ENCODE measurements at places on chromosomes 2 and 18. TPM values are rescaled to one million over a fixed set of nuclear protein-coding genes. Genes with fewer than 3 reads are reported as not detected.

The SERPINB3 gene
- not detected for polyA plus RNA-seq

The AMER3 gene
- polyA plus RNA-seq: not detected

The OBSL1 gene
- 138 TPM for polyA plus RNA-seq

DNA sequence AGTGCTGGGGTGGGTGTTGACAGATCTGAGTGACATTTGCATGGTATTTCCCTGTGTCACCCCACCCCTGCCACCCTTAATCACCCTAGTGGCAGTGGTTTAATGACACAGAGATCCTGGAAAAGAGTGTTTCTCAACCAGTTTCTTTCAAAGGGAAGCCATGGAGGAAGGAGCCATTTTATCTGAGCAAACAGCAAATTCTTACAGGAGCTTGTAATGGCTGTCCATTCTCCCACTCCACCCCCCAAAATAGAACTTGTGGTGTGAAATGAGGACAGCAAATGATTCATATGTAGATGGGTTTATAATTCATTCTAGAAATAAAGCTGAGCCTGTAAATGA, 51.5 kb downstream of the CDC42EP3 start:
- DNase-seq: no peak

- no peak for DNase-seq
Observed at GRCh38 chr2:23588508-23589201, 203.7 kb downstream of the KLHL29 start.

DNA sequence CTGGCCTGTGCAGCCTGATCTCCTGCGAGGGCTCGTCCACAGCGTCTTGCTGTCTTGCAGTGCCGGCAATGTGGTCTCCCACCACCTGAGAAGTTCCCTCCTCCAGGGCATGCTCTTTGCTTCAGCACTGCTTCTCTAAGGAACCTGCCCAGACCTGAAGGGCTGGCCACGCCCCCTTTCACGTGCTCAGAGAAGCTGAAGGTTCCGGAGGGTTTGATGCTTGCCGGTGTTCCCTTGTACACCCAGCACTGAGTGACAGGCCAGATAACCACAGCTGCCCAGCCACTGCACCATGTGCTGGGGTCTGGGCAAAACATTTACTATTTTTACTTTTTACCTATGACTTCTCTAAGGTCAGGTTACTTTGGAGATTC, 1.7 kb upstream of the POLR2D start:
- DNase-seq: no peak

DNA sequence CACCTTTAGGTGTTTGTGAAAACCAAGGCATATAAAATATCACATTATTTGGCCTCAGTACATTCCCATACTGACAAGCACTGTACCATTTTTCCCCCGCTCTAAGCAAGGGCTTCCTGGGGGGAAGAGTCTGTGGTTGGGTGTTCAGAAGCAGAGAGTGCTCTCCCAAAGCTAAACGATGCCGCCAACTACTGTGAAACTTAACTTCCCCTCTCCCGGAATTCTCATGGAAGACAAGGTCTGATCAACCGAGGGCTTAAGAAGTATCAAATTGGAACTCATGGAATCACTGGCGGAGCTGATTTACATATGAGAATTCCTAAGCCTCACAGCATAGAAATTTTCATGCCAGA, 433 bp upstream of the MFF start:
- DNase-seq: no peak

GRCh38 chr2:121043827-121044222, 241.2 kb downstream of the TFCP2L1 start:
- no peak for DNase-seq

GRCh38 chr2:125543968-125544514, 1111.9 kb upstream of the GYPC start:
- DNase-seq: no peak
